NCI-H187 treated with DMSO at 0.1 percent for 48 hours (cell line): ENCODE measurements at places on chromosomes 3 and 15.

DNA sequence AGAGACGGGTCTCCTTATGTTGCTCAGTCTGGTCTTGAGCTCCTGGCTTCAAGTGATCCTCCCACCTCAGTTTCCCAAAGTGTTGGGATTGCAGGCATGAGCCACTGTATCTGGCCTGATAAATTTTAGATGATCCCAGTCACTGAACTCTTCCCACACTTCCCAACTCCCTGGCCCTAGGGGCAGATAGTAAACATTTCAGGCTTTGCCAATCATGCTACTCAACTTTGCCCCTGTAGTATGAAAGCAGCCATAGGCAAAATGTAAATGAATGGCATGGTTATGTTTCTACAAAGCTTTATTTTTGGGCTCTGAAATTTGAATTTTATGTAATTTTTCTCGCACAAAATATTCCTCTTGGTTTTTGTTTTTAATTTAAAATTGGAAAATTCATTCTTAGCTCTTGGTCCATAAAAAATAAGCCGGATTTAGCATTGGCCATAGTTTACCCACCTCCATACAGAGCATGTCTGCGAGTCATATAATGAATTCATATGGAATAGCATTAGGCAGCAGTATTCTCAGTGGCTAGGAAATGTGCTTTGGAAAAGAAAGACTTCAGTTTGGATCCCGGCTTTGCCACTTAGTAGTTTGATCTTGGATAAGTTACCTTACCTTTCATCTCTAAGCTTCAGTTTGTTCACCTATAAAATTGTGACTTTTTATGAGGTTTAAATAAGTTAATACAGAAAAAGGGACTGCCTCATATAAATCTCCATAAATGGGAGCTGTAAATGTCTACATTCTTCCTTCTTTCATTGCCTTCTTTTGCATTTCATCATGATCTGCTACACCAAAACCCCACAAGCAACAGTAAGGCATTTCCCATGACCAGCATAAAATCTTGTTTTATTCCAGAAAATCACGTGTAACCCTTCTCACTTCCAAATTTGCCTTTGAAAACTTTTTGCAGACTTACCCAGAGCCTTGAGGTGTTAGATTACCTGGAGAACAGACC is 360.3 kb upstream of the TPM1 start:
- DNase-seq = no peak

GRCh38 chr3:107881509-107881908 is 209.3 kb downstream of the CD47 start:
- no peak for DNase-seq

DNA sequence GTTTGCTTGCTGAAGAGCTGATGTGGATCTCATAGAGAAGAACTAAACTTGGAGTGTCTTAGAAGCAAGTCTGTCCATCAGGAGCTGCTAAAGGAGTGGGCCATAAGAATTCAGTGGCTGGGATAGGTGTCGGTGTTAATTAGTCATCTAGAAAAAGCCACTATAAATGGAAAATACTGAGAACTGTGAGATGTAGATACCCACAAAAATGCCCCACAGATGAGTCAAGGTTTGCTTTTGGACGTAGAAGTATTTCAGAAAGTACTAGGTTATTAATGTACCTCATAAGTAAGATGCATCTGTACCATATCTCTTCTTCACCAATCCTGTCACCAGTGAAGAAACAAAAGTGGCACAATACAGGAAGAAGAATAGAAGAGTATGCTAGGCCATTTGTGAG is 530.9 kb upstream of the TGFBR2 start:
- no peak for DNase-seq

- DNase-seq = no peak
Measured at GRCh38 chr3:134007819-134008218, 21.9 kb downstream of the SLCO2A1 start.

DNA sequence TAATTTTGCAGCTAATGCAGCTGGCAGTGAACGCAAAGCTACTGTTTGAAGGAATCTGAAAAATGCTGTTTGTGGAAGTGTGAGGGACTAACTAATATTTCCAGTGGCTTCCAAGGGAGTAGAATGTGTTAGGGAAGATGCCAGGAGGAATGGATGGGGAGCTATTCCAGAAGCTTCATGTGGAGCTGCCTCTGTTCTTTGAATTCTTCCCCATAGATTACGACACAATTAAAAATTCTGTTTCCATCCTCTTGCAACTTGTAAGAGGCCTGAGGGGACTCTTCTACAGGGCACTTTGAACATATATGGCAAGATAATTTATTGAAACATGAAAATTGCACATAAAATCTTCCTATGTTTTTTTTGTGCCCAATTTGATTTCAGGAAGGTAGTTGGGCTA is 74.3 kb upstream of the CTXND1 start:
- no peak for DNase-seq

DNA sequence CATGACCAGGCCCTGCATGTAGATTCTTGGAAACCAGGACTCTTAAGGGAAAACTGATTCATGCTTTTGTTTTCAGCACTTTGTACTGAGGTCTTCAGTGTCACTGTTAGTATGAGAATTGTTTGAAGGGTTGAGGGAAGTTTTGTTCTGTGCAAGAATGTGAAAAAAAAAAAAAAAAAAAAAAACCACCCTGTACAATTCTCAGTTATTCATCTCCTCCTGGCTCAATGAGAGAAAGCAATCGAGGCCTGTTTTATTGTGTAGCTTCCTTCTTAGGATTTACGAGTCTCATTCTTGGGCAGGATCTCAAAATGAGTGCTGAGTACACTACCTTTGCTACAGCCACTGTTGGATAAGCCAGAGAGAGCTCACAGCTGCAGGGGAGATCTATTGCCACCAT is 469.5 kb downstream of the CNTN4 start:
- no peak for DNase-seq

DNA sequence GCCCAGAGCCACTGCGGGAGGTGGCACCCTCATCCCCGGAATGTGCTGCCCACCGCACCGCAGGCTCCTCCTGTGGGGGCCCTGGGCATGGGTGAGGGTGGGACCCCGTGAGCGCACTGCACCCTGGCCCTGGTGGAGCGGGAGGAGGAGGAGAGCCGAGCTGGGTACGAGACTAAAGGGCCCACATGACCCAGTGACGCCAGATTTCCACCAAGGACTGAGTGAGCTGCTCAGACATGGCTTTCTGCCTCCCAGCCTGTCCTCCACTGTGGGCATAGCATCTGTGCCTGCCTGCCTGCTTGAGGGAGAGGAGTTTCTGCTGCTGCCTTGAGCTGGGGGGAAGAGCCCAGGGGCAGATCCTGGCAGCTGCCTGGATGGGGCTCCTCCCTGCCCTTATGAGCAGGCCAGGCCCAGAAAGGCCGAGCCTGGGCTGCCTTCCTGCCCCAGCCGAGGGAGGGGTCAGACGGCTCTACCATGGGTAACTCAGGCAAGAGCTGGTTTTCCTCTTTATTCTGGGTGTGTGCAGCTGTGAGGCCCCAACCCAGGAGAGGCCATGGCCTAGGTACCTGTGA is 88.4 kb downstream of the VGLL4 start:
- no peak for DNase-seq

GRCh38 chr3:171982828-171983227 is 56.5 kb upstream of the FNDC3B start:
- DNase-seq = no peak

GRCh38 chr15:81254916-81255290 is 58.2 kb downstream of the IL16 start:
- no peak for DNase-seq

GRCh38 chr3:72015463-72015862 is 230.5 kb upstream of the PROK2 start:
- DNase-seq = no peak

DNA sequence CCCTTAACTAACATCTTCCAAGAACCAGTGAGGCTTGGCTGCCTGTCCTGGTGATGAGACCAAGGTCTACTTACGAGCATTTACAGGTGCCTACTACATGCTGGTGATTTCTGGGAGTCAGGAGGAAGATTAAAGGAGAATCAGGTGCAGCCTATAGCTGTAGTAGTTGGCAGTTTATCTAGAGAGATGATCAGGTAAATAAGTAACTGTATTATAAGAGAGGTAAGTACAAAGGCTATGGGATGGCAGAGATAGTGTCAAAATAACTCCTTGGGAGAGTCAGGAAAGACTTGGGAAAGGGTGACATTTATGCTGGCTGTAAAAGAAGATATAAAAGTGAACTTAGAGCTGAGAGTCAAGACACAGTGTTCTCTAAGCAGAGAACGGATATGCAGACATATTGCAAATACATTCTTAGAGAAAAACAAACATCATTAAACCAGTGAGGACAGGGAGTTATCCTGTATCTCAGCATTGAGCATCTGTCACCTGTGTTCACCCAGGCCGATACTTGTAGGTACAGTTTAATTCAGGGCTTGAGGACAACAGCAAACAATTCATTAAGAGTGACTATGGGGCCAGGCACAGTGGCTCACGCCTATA is 49.7 kb upstream of the ACP3 start:
- no peak for DNase-seq

DNA sequence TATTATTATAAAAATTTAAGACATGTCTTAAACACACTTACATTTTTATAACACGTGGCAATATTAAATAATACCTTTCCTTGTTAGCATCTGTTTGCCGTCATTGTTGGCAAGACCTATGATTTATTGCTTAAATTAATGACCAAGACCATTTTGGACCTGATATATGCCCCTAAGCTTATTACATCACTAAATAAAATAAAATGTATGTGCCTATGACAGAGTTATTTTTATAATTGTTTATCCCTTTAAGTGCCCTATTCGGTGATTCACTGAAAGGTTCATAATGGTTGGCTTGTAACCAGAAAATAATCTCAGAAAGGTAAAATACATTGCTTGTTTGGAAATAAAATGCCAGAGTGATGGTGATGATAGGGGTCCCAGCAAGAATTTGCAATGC is 17.5 kb downstream of the CDIN1 start:
- no peak for DNase-seq

DNA sequence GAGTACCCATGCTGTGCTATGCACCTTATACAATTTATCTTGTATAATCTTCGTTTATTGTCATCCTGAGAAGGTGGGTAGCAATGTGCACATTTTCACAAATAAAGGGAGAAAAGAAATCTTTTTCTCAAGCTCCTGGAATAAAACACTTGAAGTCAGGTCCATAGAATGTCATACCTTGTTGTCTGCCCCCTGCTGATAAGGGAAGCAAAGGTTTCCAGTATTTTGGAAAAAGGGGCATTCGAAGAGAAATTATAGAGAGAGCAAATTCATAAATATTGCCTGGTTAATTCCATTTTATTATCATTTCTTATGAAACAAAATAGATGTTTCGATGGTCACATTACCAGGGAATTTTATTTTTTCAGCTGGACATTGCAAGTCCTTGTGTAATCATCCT is 277.8 kb downstream of the RAP2B start:
- DNase-seq = no peak

DNA sequence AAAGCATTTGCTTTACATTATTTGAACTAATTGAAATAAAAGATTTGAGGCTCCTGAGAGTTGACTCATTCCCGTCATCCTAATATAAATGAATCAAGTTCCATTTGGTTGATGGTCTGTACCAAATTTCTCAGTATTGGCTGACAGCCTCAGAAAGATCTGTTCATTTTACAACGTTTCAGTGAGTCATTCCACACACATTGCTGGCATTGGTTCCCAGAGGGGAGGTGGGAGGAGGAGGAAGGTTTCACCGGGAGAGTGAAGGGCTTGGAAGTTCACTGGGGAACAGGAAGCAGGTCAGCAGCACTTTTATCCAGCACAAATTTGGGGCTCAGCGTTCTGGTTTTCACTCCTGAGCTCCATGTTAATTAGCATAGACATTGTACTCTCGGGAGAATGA is 176.7 kb upstream of the CADPS start:
- DNase-seq = no peak

GRCh38 chr15:29348336-29348914 is 78.8 kb upstream of the NSMCE3 start:
- no peak for DNase-seq

- DNase-seq = no peak
Measured at GRCh38 chr3:11291808-11292207, 19.6 kb downstream of the ATG7 start.

- DNase-seq = no peak
Measured at GRCh38 chr15:36278219-36278618, 301.2 kb upstream of the CDIN1 start.

DNA sequence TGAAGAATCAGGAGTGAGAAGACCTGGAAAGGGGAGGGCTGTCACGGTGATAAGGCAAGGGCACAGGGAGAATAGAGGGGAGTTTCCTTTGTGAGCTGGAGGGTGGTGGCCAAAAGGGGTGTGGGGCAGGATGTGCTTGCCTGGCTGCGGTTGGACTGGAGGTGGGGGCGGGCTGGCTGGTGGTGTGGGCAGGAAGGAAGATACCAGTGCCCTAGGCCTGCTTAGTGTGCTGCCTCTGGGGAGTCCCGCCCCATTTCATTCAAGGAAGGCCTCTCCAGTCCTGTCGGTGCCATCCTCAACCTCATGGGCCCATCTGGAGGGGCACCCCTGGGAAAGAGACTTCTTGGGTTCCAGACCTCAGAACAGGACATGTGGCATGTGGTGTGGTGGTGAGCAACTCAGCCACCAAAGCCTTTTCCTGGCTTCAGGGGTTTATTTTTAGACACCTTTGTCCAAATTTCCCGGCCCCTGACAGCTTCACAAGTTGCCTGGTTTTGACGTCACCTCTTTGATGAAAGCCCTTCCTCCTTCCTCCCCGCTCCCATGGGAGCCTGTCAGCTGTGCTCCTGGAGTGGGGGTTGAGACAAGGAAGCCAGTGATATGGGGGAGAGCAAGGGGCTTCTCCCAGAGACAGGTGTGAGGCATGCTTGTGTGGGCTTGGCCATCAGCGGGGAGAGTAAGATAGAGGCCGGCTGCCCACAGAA is 15.6 kb downstream of the TEX264 start:
- DNase-seq = no peak

- DNase-seq = no peak
Measured at GRCh38 chr3:46110701-46111493, 83.6 kb upstream of the XCR1 start.

- no peak for DNase-seq
Measured at GRCh38 chr3:195035345-195036202, 235.4 kb downstream of the XXYLT1 start.

GRCh38 chr3:85710490-85710889 is 751.7 kb downstream of the CADM2 start:
- DNase-seq = no peak

DNA sequence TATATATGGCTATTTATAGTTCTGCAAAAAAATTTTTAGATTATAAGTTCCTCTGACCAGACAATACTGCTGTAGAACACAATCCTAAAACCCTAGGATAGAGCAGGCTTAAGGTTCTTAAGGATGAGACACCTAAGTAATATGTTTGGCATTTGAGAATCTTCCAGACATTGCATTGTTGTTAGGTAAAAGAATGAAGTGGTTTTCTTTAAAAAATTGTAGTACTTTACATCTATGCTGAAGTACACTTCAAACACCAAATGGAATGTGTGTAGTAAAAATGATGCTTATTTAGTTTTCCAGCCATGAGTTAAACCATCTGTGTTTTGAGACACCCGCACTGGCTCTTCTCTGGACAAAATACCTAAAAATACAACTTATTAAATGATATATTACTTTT is 857.7 kb downstream of the OTOL1 start:
- DNase-seq = no peak

DNA sequence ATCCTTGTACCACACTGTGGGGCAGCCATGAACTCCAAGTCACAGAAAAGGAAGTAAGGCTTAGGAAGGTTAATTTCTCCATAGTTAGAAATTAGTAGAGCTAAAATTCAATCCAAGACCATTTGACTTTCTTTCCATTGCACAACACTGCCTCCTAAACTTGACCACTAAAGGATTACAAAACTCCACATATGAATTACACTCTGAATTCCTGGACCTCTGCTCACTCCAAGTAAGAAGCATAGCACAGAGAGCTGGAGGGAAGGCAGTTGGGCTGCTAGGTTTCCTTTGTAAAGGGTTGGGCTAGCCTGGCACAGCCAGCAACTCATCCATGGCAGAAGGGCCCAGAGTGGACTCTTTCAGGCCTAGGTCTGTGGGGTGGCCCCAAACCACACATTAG is 134.4 kb downstream of the MYLK start:
- DNase-seq = no peak
